Activated T-cell treated with anti-CD3 and anti-CD28 coated beads, Interleukin-2, amount 50 U/mL, for 1 hour (primary cell): ENCODE measurements at places on chromosomes 3 and 15.
A peak's percentile ranks its signal among the peaks of the same experiment; 100 is the strongest.

DNA sequence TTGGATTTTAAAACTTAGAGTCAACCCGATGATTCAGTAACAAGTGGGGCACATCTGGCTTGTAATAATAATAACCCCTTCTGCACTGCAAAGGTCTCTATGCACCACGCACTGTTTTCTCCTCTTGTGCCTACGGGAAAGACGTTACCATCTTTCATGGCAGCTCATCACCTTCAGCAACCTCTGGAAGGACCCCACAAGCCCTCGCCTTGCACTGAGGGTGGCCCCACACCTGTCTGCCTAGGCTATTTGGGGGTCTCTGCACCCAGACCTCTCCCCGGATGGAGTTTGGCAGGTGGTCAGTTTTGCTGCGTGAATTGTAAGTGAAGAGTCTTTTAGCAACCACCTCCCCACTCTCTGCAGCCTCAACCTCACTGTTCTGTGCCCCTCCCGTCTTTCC lies 138.6 kb upstream of the MEF2A start:
- peak; percentile 5 for DNase-seq

DNA sequence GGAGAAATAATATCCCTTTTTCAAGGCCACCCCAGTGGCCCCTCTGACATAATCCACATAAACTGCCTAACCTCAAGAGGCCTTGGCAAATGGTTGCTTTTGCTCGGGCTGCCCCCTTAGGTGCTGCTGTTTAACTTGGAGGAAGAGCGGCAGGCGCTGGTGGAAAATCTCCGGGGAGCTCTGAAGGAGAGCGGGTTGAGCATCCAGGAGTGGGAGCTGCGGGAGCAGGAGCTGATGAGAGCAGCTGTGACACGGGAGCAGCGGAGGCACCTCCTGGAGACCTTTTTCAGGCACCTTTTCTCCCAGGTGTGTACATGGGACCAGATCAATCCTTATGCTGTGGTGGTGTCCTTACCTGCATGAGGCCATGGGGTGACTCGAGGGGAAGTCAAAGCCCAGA lies 15.0 kb downstream of the DUOX1 start:
- DNase-seq: no peak

DNA sequence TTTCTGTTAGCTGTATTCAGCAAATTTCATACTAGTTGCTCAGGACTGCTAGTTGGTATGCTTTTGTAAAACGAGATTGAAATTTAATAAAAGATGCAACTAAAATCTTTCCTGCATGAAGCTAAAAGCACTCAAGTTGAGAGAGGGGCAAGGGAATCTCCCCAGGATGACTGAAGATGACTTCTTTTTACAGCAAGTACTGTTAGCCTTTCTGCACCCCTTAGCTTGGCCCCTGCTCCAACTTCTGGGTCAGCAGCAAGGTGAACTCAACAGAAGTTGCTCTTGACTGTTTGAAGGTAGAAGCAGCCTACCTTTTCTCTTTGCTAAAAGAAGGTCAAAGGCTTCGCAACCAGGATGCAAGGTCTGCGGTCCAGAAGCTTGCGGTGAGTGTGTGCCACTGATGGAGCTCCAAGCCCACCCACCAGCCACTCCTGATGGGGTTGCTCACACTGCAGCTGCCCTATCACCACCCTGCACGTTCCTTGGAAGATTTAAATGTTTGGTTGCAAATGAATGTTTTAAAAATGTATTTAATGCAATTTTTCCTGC lies 32.5 kb downstream of the NME9 start:
- DNase-seq: no peak

GRCh38 chr3:40925231-40925630 lies 274.1 kb upstream of the CTNNB1 start:
- no peak for DNase-seq

- DNase-seq: no peak
Observed at GRCh38 chr15:41887893-41888292, 6.0 kb downstream of the SPTBN5 start.

DNA sequence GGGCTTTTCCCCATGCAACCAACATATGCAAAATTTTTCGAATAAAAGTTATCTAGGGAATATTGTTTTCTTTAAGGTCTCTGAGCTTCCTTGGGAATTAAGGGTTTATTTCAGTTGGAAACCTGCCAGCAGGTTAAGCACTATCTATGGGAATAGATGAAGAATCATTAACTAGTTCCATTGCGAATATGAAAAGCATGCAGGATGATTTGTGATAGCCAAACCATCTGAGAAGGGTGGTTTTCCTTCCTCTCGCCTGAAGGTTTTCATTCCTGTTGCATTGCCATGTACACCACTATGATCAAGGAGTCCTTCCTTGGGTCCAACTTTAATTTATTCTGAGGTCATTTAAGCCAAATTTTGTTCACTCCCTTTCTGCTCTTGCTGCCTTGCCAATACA lies 184.9 kb downstream of the NR2F2 start:
- no peak for DNase-seq

DNA sequence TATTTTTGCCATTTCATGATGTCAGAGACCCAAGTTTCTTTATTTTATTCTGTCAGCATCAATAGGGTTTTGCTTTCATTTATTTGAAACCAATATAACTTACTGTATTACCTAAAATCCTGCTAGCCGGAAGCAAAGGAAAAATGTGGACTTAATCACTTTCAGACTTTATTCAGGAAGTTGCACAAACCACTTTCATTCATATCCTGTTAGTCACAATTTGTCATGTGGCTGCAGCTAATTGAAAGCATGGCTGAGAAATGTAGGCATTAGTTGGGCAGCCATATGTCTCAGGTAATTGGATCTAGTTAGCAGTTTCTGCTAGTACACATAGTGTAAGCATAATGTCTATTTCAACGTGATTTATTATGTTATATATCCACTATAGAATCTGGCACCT lies 462.3 kb upstream of the SGO1 start:
- no peak for DNase-seq

DNA sequence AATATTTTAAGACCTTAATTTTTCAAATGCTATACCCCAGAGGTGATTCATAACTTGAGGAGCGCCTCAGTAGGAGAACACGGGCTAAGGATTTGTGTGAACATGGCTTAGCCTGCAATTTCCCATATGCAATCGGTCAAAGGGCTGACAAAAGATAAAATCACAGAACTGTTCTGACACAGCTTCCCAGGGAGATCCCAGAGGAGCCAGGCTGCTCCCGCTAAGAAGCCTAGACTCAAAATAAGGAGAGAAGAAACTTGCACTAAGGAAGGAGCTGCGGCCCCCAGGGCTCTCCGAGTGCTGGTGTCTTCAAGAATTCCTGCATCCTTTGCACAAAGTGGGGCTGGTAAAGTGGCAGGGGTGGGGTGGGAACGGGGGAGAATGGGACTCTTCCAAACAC lies 106.3 kb upstream of the DLG1 start:
- no peak for DNase-seq

GRCh38 chr15:37028625-37029296 lies 71.6 kb downstream of the MEIS2 start:
- no peak for DNase-seq

DNA sequence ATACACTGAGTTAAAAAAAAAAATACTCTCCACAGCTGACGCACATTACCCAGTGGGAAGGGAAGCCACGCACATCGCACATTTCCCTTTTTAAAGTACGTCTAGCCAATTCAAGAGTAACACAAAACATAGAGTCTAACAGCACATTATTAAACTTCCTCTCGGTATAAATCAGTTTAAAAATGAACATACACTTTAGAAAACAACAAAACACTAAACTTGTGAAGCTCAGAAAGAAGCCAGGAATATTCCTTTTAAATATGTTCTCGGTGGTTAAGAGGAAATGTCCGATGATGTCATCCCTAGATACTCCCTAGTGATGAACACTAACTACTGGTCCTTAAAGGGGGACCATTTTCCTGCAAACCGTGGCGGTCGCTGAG lies 721 bp downstream of the MYEF2 start:
- no peak for DNase-seq
